GM03348 (cell line): ENCODE measurements at places on chromosomes 3 and 15.

DNA sequence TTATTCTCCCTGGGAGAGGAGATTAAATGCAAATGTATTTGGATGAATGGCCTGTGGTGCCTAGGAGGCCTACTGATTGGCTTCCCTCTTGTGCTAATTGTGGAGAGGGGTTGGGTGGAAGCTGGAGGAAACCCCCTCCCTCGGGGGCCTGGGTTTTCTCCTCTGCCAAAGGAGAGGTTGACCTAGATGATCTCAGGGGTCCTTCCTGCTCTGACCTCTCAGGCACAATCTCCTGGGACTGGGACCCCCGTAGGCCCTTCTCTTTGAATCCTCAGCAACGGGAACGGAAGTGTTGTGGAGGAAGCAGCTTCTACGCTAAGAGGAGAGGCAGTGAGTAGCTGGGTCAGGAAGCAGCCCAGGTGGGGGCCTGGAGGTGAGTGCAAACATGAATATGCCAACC lies 40.5 kb upstream of the MAGEF1 start:
- DNase-seq, result no peak

DNA sequence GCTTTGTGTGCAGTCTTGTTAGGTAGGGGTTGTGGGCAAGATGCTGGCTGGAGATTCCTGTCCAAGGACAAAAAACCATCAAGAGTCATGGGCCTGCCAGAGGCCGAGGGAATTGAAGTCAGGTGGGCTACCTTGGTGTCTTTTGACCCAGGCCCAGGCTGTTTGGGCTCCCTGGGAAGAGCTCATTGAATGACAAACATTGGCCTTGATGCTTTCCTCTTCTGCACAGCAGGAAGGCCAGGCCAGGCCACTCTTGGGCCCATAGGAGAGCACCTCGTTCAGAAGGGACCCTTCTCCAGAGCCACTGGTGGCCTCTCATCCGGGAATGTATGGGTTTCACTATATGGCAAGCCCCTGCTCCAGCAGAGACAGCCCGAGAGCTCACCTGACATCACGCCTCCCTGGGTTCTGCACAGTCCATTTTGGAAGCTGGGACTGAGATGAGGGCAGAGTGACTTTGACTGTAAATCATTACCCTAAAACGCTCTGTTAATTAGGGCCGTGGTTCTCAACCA lies 169.1 kb downstream of the NSMCE3 start:
- DNase-seq, result no peak

DNA sequence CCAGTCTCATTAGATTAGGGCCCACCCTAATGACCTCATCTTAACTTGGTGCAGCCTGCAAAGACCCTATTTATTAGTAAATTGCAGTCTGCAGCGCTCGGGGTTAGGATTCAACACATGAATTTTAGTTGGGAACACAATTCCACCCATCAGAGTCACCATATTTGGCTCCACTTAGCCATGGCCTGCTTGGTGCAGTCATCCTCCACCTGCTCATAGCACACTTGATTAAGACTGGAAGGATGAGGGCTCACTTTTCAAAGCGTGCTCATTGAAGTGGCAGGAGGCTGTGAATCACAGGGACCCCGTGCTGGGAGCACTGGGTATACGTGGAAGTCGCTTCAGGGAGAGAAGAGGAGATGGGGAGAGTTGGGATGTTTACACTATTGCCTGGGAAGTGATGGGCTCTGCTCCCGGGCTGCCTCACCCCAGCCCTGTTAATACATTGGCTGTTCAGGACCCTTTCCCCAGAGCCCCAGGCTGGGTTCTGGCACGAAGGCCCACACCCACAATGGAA lies 68.2 kb downstream of the ASB7 start:
- DNase-seq, result no peak

DNA sequence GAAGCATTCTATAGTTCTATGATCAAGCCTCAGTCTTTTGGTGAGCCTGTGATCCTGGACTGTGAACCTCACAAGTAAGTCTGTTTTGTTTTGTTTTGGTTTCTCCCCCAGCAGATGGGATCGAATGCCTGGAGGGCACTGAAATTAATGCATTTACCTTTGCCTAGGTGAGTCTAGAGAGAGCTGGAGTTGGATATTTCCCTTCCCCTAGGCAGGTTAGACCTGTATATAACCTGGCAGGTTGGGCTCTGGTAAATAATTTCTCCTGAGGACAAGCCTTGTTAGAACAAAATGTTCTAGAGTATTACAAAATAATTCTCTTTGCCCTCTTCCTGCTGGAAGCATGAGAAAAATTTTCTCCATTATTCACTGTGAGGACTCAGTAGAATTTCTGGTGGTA lies 211.9 kb downstream of the TPRG1 start:
- no peak for DNase-seq

GRCh38 chr3:178568155-178568731 lies 32.0 kb downstream of the KCNMB2 start:
- no peak for DNase-seq

DNA sequence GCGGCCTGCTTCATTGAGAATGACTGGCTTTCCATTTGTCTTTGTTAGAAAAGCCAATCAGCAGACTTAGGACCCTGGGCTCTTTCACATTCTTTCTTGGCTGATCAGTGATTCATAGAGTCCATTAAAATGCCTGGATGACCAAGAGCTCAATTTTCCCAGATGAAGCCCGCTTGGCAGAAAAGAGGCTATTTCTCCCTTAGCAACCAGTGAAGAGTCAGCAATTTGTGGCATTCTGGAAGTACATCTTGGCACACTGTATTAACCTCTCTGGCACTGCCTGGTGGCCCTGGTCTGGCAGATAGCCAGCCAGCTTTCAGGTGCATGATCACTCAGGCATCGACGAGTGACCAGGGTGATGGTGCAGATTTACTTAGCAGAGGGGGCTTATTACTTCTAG lies 145.7 kb upstream of the PLAAT1 start:
- DNase-seq, result no peak
